Cerebellar cortex (tissue), 1 donor: ENCODE measurements at places on chromosomes 16 and 17.
A peak's percentile ranks its signal among the peaks of the same experiment; 100 is the strongest.

GRCh38 chr17:18950944-18951905 lies 740 bp upstream of the SLC5A10 start:
- no peak for DNase-seq

DNA sequence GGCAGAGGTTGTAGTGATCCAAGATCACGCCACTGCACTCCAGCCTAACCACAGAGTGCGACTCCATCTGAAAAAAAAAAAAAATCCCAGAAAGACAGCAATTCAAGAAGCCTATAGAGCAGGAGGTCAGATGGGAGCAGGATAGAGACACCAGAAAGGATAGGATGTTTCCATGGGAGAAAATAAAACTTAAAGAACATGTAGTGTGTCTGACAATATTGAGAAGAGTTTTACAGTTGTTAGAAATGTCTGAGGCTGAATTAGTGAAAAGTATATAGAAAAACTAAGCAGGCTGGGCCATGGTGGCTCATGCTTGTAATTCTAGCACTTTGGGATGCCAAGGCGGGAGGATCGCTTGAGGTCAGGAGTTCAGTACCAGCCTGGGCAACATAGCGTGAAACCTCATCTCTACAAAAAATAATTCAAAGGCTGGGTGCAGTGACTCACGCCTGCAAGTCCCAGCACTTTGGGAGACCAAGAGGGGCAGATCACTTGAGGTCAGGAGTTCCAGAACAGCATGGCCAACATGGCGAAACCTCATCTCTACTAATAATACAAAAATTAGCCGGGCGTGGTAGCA lies 15.3 kb upstream of the TRIM37 start:
- DNase-seq = no peak

- peak; percentile 66 for DNase-seq
Measured at GRCh38 chr16:5615868-5616642, 518.5 kb upstream of the EEF2KMT start.

DNA sequence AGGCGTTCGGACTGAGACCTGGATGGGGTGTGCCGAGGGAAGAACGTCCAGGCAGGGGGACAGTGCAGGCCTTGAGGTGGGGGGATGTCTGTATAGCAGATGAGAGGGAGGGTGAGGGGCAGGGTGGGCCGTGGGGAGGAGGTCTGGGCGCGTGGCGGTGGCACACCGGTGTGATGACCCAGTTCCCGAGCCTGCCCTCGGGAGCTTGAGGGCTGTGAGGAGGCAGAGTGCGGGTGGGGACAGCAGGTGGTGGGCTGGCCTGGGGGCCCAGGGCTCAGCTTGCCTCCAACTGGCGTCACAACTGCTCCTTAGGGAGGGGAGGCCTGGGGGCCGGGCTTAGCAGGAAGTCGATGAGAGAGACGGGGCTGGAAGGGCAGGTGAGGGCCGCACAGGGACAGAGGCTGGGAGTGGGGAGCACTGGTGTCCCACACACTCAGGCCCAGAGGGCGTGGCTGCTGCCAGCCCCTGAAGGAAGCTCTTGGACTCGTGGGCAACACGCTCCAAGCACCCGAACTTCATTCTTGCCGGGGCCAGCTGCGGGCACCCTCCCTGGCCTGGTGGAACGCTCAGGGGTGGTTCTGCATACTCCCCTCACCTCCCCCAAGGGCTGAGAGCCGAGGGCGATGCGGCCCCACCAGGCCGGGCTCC lies 6.5 kb downstream of the CACNA1H start:
- DNase-seq = no peak

DNA sequence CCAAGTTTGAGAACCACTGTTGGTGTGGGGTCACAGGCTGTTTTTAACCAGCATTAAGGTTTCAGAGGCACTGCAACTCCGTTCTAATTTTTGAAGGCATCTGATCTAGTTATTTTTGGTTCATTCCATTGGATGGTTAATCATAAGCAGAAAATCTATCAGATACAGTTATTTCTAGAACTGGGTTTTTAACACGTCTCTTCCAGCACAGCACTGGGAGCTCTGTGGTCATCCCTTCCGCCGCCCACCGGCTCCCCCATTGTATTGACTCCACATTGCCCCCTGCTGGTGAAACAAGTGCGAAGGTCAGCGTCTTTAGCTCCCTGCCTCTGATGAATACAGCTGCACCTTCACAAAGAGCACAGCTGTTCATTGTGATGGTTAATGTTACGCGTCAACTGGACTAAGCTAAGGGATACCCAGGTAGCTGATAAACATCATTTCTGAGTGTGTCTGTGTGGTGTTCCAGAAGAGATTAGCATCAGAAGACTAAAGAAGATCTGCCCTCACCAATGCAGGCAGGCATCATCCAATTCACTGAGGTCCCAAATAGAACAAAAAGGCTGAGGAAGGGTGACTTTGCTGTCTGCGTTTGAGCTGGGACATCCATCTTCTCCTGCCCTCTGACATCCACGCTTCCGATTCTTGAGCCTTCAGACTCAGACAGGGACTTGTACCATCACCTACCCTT lies 8.5 kb downstream of the CCL18 start:
- DNase-seq = peak; percentile 34

GRCh38 chr16:56781528-56781961 lies 51.6 kb downstream of the NUP93 start:
- DNase-seq = no peak

- no peak for DNase-seq
Measured at GRCh38 chr17:78114831-78115723, 13.5 kb downstream of the TMC6 start.

DNA sequence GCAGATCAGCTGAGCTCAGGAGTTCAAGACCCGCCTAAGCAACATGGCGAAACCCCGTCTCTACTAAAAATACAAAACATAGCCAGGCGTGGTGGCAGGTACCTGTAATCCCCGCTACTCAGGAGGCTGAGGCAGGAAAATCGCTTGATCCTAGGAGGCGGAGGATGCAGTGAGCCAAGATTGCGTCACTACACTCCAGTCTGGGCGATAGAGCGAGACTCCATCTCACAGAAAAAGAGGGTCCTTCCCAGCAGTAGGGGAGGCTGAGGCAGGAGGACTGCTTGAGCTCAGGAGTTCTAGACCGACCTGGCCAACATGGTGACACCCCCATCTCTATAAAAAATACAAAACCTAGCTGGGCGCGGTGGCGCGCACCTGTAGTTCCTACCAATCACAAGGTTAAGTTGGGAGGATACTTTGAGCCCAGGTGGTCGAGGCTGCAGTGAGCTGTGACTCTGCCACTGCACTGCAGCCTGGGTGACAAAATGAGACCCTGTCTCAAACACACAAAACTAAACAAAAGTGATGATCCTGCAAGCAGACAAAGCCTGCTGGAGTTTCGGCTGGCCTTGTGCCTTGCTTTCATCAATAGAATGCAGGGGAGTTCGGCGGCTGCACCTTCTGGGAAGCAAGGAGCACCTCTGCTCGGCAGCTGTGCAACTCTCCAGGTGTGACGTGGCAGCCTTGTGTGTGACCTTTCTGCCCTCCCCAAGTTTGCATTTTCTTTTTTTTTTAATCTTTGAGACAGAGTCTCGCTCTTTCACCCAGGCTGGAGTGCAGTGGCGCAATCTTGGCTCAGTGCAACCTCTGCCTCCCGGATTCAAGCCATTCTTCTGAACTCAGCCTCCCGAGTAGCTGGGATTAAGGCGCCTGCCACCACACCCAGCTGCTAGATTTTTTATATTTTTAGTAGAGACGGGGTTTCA lies 12.4 kb upstream of the YWHAE start:
- DNase-seq = no peak

DNA sequence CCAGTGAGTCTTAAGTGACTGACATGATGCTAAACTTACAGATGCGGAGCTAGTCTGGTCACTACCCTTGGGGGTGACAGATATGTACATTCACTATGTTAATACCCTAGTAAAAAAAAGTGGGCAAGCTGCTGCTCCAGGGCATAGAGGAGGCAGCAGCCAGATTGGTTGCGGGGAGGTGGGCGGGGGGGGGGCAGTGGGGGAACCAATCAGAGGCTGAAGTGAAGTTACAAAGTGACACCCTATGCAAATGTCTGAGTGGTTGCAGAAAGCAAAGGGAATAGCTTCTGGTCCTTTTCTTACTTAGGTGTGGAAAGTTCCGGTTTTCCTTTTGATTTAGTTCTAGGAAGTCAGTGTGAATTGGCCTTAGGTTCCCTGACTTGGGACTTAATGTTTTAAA lies 12.1 kb downstream of the NDEL1 start:
- no peak for DNase-seq
